T-helper 1 cell (primary cell): ENCODE measurements at places on chromosomes 4 and X.

- no peak for DNase-seq
These were observed 25.5 kb downstream of the PHEX start for GRCh38 chrX:22057667-22058066.

- DNase-seq: no peak
These were observed 64.3 kb downstream of the TMEM131L start for GRCh38 chr4:153530284-153530999.

- no peak for DNase-seq
These were observed 101.4 kb downstream of the TBC1D19 start for GRCh38 chr4:26685250-26685649.

DNA sequence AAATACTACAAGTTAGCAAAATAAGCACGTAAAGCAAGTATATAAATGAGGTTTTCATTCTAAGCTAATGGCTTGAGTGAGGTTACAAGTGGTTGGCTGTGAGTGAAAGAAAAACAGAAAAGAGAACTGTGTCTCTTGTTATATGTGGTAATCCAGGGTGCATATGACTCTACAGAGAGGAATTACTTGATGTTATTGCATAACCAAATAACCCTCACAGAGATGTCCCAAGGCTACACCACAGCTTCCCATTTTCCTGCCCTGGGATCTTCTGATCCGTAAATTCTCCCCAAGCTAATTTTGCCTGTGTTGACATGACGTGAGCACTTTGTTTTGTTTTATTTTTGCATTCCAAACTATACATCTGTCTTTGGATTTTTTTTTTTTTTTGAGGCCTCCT, 470.0 kb upstream of the INTU start:
- no peak for DNase-seq

DNA sequence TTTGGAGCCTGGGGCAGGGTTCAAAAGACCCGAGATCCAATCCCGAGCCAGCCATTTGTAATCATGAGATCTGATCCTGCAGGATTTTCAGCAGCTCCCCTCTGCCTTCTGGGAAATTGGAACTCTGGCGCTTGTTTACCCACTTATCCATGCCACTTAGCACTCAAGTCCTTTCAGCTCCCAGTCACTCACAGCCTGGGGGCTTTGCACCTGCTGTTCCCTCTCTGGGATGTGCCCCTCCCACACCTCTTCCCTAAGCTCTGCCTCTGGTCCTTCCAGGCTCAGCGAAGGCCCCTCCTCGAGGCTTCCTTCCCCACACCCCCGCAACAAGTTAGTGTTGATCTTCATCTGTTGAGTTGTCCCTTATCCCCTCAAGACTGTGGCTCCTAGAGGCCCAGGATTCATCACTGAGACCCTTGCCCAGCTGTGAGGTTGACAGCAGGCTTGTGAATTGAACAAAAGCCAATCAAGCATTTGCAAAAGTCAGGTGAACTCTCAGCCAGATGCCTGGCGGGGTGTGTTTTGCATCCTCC, 99.1 kb upstream of the AFAP1 start:
- DNase-seq: no peak
